ENCODE measurements at places on chromosomes 5 and 9. TPM values are rescaled to one million over a fixed set of nuclear protein-coding genes. Genes with fewer than 3 reads are reported as not detected.

DNA sequence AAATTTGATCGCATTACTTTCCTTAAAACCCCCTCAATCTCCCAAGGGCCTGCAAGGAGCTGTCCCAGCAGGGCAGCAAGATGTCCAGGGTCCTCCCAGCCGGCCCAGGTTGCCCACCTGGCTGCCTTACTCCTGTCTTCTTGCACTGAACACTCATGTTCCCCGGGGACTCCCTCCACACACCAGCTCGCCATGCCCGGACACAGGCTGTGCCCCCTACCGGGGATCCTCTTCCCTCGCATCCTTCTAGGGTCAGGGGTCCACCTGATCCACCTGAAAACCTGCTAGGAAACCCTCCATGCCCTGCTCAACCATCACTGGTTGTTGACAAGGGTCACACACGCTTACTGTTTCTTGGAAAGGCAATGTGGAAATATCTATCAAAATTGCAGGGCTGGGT lies 172.0 kb upstream of the MSX2 start:
- no peaks in the 10 kb centered on the region for H3K36me3 ChIP-seq
- H3K27me3 ChIP-seq, result no peaks in the 10 kb centered on the region
- H3K27ac ChIP-seq, result no peak overlapping the region
- peaks cover 4% of the 10 kb centered on the region for H3K4me1 ChIP-seq
- H3K4me3 ChIP-seq, result no peak overlapping the region

DNA sequence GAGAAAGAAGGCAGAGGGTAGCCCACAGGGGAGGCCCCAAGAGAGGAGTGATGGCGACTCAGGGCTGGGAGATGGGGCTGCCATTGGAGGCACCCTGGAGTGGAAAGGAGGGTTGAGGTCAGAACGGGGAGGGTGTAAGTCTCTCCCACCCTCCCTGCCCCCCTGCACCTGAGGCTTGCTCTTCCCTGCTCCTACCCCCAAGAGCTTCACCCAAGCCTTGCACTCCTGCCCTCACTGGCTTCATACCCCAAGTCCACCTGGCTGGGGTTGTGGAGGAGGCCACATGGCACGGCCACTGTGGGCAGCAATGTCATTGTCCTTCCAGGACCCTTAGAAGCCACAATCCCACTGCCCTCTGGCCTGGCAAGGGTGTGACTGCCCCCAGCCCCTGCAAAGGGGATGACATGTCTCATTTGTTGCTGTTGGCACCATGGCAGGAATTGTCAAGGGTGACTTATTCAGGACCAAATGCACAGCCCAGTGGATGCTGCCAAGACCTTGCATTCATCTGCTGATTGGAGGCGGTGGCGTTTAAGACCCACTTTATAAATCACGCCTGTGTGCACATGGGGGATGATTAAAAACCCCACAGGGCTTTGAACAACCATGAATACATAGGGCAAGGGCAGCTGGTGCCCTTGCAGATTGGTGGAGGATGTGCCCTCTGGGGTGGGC lies 47.6 kb upstream of the RNU6ATAC start:
- no peak for DNase-seq
- H3K4me3 ChIP-seq, result no peak overlapping the region
- H3K4me1 ChIP-seq, result peaks cover 10% of the 10 kb centered on the region
- peaks cover 10% of the 10 kb centered on the region for H3K27me3 ChIP-seq
- no peak overlapping the region for H3K27ac ChIP-seq

Gene NUTM2F
- not detected for total RNA-seq

DNA sequence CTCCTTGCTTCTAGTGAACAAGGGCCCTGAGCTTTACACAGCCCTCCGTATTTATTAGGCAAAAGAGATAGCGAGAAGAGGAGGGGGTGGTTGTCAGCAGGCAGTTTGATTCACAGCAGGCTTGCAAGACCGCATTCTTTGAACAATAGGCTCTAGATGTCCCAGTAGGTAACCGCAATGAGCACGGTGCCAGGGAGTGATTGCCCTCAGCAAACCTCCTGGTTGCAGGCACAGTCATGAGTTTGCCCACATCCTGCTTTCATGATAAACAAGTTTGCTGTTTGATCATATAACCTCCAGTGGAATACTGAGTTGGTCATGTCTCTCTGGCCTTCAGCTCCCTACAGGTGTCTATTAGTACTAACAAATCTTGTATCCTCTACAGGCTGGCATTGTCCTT lies 66.1 kb downstream of the CACNA1B start:
- no peak for DNase-seq
- H3K4me3 ChIP-seq, result no peak overlapping the region
- H3K36me3 ChIP-seq, result peaks cover 9% of the 10 kb centered on the region
- no peaks in the 10 kb centered on the region for H3K4me1 ChIP-seq
- H3K27me3 ChIP-seq, result no peaks in the 10 kb centered on the region

DNA sequence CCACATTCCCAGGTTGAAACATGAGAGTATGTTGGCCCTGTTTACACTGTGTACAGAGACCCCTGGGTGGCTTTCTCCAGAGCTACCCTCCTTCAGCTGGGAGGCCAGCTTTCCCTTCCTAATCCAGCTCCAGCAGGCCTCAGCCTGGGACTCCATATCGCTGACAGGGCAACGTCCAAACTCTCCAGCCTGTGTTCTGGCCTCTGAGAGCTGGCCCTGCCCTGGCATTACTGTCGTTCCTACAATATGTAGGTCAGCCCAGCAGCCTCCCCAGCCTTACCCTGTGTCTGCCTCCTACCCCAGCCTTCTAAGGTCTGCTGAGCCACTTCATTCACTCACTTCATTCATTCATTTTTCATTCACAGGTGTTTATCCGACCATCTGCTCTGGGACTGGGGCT lies 8.3 kb upstream of the EEIG1 start:
- no peak overlapping the region for H3K27ac ChIP-seq
- no peak overlapping the region for H3K4me3 ChIP-seq
- no peaks in the 10 kb centered on the region for H3K36me3 ChIP-seq
- no peaks in the 10 kb centered on the region for H3K27me3 ChIP-seq

GRCh38 chr9:8600914-8601680 lies 801.5 kb upstream of the DMAC1 start:
- no peak for DNase-seq
- no peak overlapping the region for H3K27ac ChIP-seq
- peaks cover 3% of the 10 kb centered on the region for H3K4me1 ChIP-seq
- H3K36me3 ChIP-seq, result no peaks in the 10 kb centered on the region
- H3K27me3 ChIP-seq, result peaks cover 2% of the 10 kb centered on the region
- no peak overlapping the region for H3K4me3 ChIP-seq

GRCh38 chr9:33750307-33750838 lies 45.0 kb upstream of the PRSS3 start:
- H3K27ac ChIP-seq, result no peak overlapping the region
- peak overlapping the region; percentile 20 for H3K4me3 ChIP-seq
- peaks cover 8% of the 10 kb centered on the region for H3K27me3 ChIP-seq
- H3K4me1 ChIP-seq, result peaks cover 17% of the 10 kb centered on the region

Gene SLC34A3
- total RNA-seq, result not detected

DNA sequence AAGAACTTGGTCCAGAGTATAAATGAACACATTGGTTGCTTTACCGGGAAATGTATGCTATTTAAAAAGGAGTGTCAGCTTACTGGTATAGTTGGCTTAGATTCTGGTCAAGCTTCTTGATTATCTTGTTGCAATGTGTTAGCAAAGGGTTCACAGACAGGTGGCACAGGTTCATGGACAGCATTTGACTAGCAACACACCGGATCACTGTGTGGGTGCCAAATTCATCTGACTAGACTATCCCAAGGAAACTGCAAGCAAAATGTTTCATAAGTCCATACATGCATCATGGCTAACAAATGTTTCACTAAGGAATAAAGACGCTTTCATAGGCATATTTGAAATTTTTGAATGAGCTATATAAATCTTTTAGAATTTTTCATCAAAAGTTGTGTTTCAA lies 274.1 kb downstream of the PLK2 start:
- no peak for DNase-seq
- H3K36me3 ChIP-seq, result no peaks in the 10 kb centered on the region
- H3K27ac ChIP-seq, result no peak overlapping the region
- H3K4me1 ChIP-seq, result peaks cover 26% of the 10 kb centered on the region

- H3K27ac ChIP-seq, result no peak overlapping the region
- H3K4me3 ChIP-seq, result peak overlapping the region; percentile 78
- peaks cover 72% of the 10 kb centered on the region for H3K36me3 ChIP-seq
- H3K27me3 ChIP-seq, result peaks cover 6% of the 10 kb centered on the region
Observed at GRCh38 chr5:154878642-154879335, 20.4 kb downstream of the CNOT8 start.

Measured in endothelial cell (in vitro differentiated cells).